ENCODE measurements at places on chromosomes 7 and 10. TPM values are rescaled to one million over a fixed set of nuclear protein-coding genes. Genes with fewer than 3 reads are reported as not detected.

TET1 gene
- polyA plus RNA-seq = 2.1 TPM

LRRC61 gene
- polyA plus RNA-seq = 0.67 TPM

GJD4 gene
- polyA plus RNA-seq = not detected

TEX36 gene
- polyA plus RNA-seq = not detected

SLC39A12 gene
- 0.58 TPM for polyA plus RNA-seq

CHAT gene
- not detected for polyA plus RNA-seq

FFAR4 gene
- not detected for polyA plus RNA-seq

ASB10 gene
- not detected for polyA plus RNA-seq

HOXA7 gene
- not detected for polyA plus RNA-seq

BUD23 gene
- polyA plus RNA-seq = 60.8 TPM

PTER gene
- polyA plus RNA-seq = 26.3 TPM

TFR2 gene
- polyA plus RNA-seq = 0.55 TPM

FEZF1 gene
- not detected for polyA plus RNA-seq

OR13A1 gene
- not detected for polyA plus RNA-seq

INPP5A gene
- 427 TPM for polyA plus RNA-seq

SPAM1 gene
- not detected for polyA plus RNA-seq

ASB15 gene
- polyA plus RNA-seq = 0.28 TPM

HIPK2 gene
- polyA plus RNA-seq = 14.0 TPM

FGF8 gene
- not detected for polyA plus RNA-seq

AZGP1 gene
- polyA plus RNA-seq = not detected

MYO1G gene
- 0.31 TPM for polyA plus RNA-seq

CRYGN gene
- polyA plus RNA-seq = not detected

PPP1R17 gene
- 814 TPM for polyA plus RNA-seq

DPP6 gene
- polyA plus RNA-seq = 60.8 TPM

TMEM273 gene
- polyA plus RNA-seq = not detected

DNA2 gene
- 2.2 TPM for polyA plus RNA-seq

OR9A4 gene
- not detected for polyA plus RNA-seq

AKR1D1 gene
- polyA plus RNA-seq = not detected

MYPN gene
- polyA plus RNA-seq = 0.73 TPM

RBP4 gene
- polyA plus RNA-seq = 8.2 TPM

SORCS1 gene
- polyA plus RNA-seq = not detected

PON1 gene
- not detected for polyA plus RNA-seq

CYP2C19 gene
- polyA plus RNA-seq = 0.94 TPM

EGR2 gene
- polyA plus RNA-seq = not detected

GIMAP1 gene
- not detected for polyA plus RNA-seq

FOXP2 gene
- 24.4 TPM for polyA plus RNA-seq

WNT8B gene
- polyA plus RNA-seq = not detected

SMO gene
- 1.0 TPM for polyA plus RNA-seq

MNX1 gene
- polyA plus RNA-seq = not detected

NXPH1 gene
- 4.6 TPM for polyA plus RNA-seq

ZNF487 gene
- 10.0 TPM for polyA plus RNA-seq

PHKG1 gene
- 4.0 TPM for polyA plus RNA-seq

SLC29A3 gene
- polyA plus RNA-seq = 2.2 TPM

SLC13A1 gene
- not detected for polyA plus RNA-seq

UNCX gene
- polyA plus RNA-seq = not detected
